Regular cardiac myocyte (primary cell): ENCODE measurements at places on chromosomes 3 and 15. TPM values are rescaled to one million over a fixed set of nuclear protein-coding genes. Genes with fewer than 3 reads are reported as not detected.

POC1A gene
- total RNA-seq = 2.3 and 21.1 TPM in 2 replicates

PIF1 gene
- total RNA-seq = 6.8 and 9.2 TPM in 2 replicates

CYP8B1 gene
- not detected in 2 replicates for total RNA-seq

RGMA gene
- under 0.01 and 0.19 TPM in 2 replicates for total RNA-seq

SCG3 gene
- not detected in 2 replicates for total RNA-seq

GALNT15 gene
- total RNA-seq = 4.0 and 27.1 TPM in 2 replicates

CHRNA5 gene
- total RNA-seq = 0.56 and 2.3 TPM in 2 replicates

ANKRD63 gene
- total RNA-seq = not detected in 2 replicates

NAALADL2 gene
- 5.8 and 7.3 TPM in 2 replicates for total RNA-seq

FAM81A gene
- 0.28 and 0.38 TPM in 2 replicates for total RNA-seq

SERINC4 gene
- total RNA-seq = not detected in 2 replicates

GATM gene
- 0.19 and 0.56 TPM in 2 replicates for total RNA-seq

GOLGA8S gene
- total RNA-seq = 0.19 TPM in 1 of 2 replicates, not detected in the other

GPR62 gene
- under 0.01 TPM in 1 of 2 replicates, not detected in the other for total RNA-seq

SEMA3B gene
- 1.2 and 2.8 TPM in 2 replicates for total RNA-seq

BCL2A1 gene
- total RNA-seq = under 0.01 and 2.5 TPM in 2 replicates

SLC22A13 gene
- total RNA-seq = 0.56 and 0.58 TPM in 2 replicates

IDH3A gene
- total RNA-seq = 27.6 and 81.1 TPM in 2 replicates

GNAT1 gene
- not detected in 2 replicates for total RNA-seq

SEMA6D gene
- 9.9 and 19.6 TPM in 2 replicates for total RNA-seq

LRRC28 gene
- total RNA-seq = 7.7 and 17.5 TPM in 2 replicates

C2CD4B gene
- total RNA-seq = 0.19 and 0.28 TPM in 2 replicates

BFSP2 gene
- not detected in 2 replicates for total RNA-seq

IL16 gene
- total RNA-seq = 0.56 TPM in 1 of 2 replicates, not detected in the other

FGD5 gene
- 0.58 and 0.85 TPM in 2 replicates for total RNA-seq

CHRFAM7A gene
- total RNA-seq = 0.19 and 0.28 TPM in 2 replicates

RYK gene
- 93.0 and 137 TPM in 2 replicates for total RNA-seq

P2RY14 gene
- total RNA-seq = under 0.01 and 0.28 TPM in 2 replicates

CD200 gene
- 24.7 and 25.1 TPM in 2 replicates for total RNA-seq

LRRN1 gene
- under 0.01 TPM in 2 replicates for total RNA-seq

TRIM42 gene
- not detected in 2 replicates for total RNA-seq

ACTC1 gene
- not detected in 2 replicates for total RNA-seq

MAP2K5 gene
- total RNA-seq = 2.7 and 4.8 TPM in 2 replicates

GCSAM gene
- not detected in 2 replicates for total RNA-seq

PPP1R14D gene
- not detected in 2 replicates for total RNA-seq

CDHR4 gene
- total RNA-seq = not detected in 2 replicates

SEMA7A gene
- 19.7 and 59.6 TPM in 2 replicates for total RNA-seq

BRK1 gene
- total RNA-seq = 126 and 153 TPM in 2 replicates

LNP1 gene
- 3.5 and 5.9 TPM in 2 replicates for total RNA-seq

CFAP20DC gene
- total RNA-seq = 2.0 and 4.4 TPM in 2 replicates

GOLGA8M gene
- total RNA-seq = 0.19 and 0.56 TPM in 2 replicates

RBP2 gene
- total RNA-seq = not detected in 2 replicates

SCN10A gene
- total RNA-seq = not detected in 2 replicates
